ENCODE measurements at places on chromosomes 4 and X.

DNA sequence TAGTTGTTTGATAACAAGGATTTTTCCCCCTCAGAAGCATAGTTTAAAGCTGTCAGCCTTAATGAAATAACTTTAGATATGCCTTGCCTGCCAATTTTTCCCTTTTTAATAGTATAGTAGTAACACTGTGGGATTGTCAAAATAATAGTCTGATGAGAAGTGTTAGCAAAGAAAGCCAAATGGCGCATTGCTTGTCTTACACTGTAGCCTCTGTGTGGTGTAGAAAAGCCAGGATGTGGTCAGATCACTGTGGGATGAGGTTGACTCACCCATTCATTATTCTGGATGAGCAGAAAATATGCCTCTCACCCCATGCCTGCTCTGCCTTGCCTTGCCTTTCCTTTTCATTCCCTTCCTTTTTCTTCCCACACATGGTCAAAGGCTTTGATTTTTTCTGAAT is 257.8 kb upstream of the NRK start:
- no peak for DNase-seq

GRCh38 chrX:150200820-150201287 is 162.3 kb upstream of the MAMLD1 start:
- DNase-seq = no peak

DNA sequence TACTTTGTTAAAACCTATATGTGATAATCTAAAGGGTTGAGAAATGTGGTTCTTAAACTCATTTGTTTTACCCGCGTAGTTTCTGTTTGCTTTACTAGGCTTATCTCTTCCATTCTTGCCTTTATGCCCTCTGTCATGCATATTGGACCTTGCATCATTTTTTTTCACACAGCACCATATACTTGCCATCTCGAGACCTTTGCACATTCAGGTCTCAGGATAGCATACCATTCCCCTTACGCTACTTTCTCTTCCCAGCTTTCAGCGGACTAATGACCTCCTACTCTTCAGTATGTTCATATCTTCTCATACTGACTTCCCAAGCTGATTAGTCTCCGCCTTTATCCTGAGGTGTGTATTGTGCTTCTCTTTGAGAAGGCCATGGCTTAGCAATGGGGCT is 40.5 kb downstream of the USP38 start:
- no peak for DNase-seq

GRCh38 chr4:108454227-108454626 is 166.1 kb upstream of the RPL34 start:
- DNase-seq = no peak

DNA sequence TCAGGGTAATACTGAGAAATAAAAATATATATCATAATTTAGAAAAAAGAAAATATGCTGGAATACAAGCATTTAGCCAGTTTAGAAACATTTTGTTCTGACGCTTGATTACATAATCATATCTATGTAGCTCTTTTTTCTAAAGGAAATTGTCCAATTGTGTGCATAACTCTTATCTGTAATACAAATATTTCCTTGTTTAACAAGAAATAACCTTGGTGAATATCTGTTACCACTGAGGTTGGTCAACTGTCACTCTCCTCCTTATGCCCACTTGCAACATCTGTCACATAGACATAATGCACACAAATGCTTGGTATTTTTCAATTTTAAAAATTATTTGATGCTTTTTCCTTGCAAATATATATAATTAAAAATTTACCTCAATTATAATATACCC is 609.7 kb downstream of the TLL1 start:
- no peak for DNase-seq

DNA sequence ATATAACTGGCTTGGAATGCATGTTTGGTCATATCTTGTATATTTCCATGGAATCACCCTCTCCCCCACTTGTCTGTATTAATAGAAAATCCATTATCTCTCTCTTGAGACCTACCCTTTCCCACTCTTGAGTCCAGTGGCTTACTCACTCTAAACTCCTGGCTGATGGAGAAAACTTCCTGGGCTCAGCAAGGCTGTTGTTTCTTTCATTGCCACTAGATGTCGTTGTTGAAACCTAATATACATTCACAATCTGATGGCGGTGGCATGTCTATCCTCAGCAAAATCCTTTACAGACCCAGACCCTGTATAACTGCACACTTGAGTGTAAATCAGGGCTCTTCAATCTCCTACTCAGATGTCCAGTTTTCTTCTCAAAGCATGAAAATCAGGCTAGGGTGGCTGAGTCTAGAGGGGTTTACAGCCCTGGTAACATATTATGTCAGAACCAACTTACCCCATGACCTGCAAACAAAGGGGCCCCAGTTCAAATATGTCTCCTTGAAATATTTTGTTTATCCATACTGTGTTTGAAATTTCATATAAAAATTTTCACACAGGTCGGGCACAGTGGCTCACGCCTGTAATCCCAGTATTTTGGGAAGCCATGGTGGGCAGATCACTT is 70.0 kb upstream of the FAM241A start:
- DNase-seq = no peak

- no peak for DNase-seq
Measured at GRCh38 chr4:147596377-147596776, 20.8 kb upstream of the TMEM184C start.

DNA sequence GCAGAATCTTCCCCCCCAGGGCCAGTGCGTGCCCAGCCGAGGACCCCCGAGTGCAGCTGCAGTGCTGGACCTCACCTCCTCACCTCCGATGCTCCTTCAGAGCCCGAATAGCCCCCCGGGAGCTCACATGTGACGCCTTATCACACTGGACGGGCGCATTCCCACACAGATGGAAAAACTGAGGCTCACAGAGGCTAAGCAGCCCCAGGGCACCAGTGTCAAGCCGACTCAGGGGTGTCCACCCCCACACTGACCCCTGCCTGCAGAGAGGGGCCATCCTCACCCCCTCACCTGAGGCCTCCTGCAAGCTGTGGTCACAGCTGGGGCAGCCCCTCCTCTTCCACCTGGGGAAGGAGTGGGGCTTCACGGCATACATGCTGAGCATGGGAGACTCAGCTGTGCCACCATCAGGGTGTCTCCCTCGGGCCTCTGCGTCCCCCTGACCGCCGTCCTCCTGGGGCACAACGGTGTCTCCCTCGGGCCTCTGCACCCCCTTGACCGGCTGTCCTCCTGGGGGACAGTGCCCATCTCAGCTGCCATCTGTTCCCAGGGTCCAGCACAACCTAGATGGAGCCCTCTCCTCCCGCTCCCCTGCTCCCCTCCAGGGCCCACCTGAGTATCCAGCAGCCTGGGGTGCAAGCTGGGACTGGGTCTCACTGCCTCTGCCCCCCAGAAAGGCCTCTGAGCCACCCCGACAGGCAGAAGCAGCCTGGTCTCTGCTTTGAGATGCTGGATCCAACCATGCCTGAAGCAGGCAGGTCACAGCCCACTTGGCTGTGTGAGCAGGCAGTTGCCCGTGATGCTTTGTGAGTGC is 85.3 kb upstream of the NKX1-1 start:
- no peak for DNase-seq

DNA sequence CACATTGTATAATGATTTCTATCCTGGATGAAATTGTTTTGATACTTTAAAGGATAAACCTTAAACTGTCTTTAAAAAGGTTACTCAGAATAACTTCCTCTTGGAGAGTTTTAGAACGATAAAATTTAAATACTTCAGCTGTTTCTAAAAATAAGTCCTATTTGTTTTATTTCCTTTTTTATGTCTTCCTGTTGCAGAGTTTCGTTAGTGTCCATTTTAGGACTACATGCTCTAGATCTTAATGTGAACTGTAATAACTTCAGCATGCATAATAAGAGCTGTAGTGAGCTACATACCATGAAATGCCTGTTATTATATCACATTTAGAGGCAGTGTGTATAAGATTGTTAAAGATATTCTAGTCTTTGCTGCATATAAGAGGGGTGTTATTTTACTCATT is 14.6 kb downstream of the ATP10D start:
- no peak for DNase-seq

- peak; percentile 53 for DNase-seq
Measured at GRCh38 chr4:93394545-93395081, 433.9 kb upstream of the ATOH1 start.

- no peak for DNase-seq
Measured at GRCh38 chrX:16786791-16787735, 797 bp downstream of the TXLNG start.

DNA sequence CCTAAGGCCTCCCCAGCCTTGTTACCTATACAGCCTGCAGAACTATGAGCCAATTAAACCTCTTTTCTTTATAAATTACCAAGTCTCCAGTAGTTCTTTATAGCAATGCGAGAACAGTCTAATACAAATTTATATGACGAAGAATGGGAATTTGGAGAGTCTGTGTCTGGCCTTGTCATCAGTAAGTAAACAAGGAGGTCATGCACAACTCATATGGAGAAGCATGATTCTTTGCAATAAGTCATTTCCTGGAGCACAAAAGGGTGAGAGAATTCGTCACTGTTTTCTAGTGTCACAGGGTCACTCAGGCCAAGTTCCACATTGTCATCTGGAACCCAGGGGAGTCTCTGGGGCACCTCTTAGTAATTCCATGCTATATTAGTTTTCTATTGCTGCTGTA is 49.0 kb upstream of the HS6ST2 start:
- DNase-seq = no peak

GRCh38 chrX:23392195-23392594 is 57.5 kb downstream of the PTCHD1 start:
- DNase-seq = no peak

- DNase-seq = no peak
Measured at GRCh38 chr4:153248641-153249198, 44.5 kb downstream of the TRIM2 start.

DNA sequence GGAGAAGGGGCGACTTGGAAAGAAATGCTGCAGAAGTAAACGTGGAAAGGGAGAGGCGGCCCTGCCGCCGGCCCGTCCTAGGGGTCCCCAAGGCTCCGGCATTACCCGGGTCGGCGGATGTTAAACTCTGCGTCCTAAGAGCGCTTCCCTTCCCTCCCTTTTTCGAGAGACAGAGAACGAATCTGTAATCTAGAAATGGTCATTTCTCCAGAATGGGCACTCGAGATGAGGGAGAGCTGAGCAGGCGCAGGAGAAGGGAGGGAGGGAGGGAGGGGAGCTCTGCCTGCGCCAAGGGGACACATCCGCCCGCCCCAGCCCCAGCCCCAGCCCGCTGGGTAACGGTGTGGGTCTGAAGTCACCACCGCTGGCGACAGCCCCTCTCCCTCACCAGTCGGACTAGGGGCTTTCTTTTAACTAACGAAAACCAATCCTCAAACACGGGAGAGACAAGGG is 1.7 kb downstream of the HCFC1 start:
- no peak for DNase-seq

DNA sequence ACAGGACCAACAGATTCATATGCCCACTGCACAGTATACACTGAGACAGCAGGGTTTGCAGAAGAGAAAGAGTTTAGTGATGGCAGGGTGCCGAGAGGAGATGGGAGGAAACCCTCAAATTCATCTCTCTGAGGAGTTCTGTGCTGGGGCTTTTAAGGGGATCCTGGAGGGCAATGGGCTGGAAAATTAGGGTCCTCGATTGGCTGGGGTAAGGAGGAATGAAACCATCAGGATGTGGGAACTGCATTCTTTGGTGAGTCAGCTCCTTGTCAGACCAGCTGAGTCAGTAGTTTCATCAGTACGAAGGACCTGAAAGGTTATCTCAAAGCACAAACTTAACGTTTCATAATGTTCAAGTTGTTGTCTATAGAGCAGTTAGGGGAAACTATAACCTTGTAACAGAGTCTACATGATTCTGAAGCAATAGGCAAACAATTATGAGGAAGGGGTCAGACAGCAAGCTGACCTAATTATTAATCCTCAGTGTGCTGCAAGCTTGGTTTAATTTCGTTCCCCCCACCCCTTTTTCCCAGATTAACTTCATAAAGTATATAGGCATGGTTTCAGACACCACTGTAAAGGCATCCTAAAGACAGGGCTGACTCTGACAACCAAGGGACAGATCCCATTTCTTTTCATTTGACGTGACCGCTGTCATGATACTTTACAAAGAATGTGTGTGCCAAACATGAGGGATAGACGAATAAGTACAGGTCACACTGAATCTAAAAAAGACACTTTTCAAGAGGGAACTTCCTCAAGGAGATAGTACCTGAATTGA is 1.5 kb upstream of the MSMO1 start:
- no peak for DNase-seq

All from lung (tissue), 17 donors.